ENCODE measurements at places on chromosomes 7 and 10. TPM values are rescaled to one million over a fixed set of nuclear protein-coding genes. Genes with fewer than 3 reads are reported as not detected.

Gene TRUB1
- 8.8 TPM for total RNA-seq

Gene LRGUK
- total RNA-seq, result 0.22 TPM

Gene OR6B1
- total RNA-seq, result not detected

Gene VAX1
- total RNA-seq, result not detected

Gene GPNMB
- total RNA-seq, result not detected

Gene PRKCQ
- total RNA-seq, result 67.4 TPM

DNA sequence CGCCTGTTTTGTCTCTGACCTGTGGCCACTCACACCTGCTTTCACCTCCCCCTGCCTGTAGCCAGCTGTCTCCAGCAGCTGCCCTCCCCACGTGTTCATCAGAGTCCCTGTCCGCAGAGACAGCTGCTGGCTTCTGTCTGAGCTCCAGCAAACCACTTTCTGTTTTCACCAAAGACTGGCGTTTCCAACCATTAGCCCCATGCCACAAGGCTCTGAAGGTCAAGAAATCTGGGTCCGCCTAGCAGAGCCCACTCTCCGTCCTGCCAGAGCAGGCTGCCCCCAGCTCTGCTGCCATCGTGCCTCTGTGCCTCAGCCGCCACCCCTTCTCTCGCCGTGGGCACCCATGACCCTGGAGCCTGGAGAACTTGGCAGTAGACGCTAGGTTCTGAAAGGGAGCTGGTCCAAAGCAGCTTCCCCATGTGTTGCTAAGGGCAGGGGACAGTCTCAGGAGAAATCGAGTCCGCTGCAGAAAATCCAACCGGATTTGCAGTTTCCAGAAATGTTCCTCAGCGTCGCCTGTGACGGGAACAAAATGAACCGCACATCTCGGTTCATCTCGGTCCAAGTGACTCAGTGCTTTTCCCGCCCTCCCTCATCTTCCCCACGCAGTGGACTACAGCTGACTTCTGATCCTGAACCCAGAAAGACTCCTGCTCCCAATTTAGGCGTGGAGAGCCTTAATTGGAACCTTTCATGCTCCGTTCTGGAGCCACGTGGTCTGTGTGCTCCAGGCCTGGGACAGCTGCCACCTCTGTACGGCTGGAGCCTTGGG, 28.0 kb downstream of the TMEM120A start:
- no peak overlapping the region for H3K27ac ChIP-seq
- no peak overlapping the region for H3K4me3 ChIP-seq
- no peaks in the 10 kb centered on the region for H3K27me3 ChIP-seq
- DNase-seq, result no peak
- no peaks in the 10 kb centered on the region for H3K4me1 ChIP-seq

- H3K27me3 ChIP-seq, result no peaks in the 10 kb centered on the region
- H3K4me3 ChIP-seq, result no peak overlapping the region
- peaks cover 10% of the 10 kb centered on the region for H3K4me1 ChIP-seq
- no peak overlapping the region for H3K27ac ChIP-seq
Measured at GRCh38 chr7:47982610-47983009, 3.2 kb upstream of the HUS1 start.

DNA sequence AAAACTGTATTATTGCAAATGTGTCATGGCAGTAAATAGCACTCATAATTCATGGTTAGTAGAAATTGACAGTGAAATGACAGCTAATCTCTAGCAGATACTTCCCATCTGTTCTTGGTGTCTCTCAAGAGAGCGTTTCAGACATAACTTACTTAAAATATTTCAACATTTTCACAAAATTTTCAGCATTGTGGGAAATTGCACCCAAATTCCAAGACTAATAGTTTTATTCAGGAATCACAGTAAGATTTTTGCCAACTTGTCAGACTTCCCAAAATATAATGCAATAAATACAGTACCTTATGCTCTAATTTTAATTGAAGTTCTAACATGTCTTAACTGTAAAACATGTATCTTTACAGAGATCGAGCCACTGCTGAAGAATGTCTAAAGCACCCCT, 41.2 kb downstream of the STK17A start:
- H3K27ac ChIP-seq, result peak overlapping the region; percentile 76
- H3K27me3 ChIP-seq, result no peaks in the 10 kb centered on the region
- H3K4me1 ChIP-seq, result peaks cover 83% of the 10 kb centered on the region
- peaks cover 62% of the 10 kb centered on the region for H3K36me3 ChIP-seq
- H3K4me3 ChIP-seq, result no peak overlapping the region

DNA sequence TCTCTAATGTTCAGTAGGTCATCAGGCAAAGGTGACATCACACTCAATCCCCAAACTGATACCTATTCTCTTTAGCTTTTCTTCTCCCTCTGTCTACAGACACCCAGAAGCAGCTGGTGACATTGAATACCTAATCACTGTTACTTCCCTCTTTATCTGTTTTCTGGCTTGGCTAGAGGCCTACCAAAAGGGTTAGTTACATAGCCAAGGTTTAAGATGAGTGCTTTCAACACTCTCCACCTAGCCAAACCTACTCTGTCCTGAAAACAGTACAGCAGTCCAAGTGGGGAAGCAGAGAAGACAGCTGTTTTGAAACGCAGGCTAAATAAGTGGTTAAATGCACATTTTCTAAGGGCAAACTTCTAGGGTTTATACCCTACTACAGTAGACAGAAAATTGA, 39.4 kb downstream of the CCNJ start:
- H3K4me1 ChIP-seq, result no peaks in the 10 kb centered on the region
- no peak overlapping the region for H3K4me3 ChIP-seq
- no peak overlapping the region for H3K27ac ChIP-seq
- peaks cover 3% of the 10 kb centered on the region for H3K36me3 ChIP-seq
- DNase-seq, result no peak

GRCh38 chr7:51078653-51079052, 238.0 kb downstream of the COBL start:
- no peak overlapping the region for H3K27ac ChIP-seq
- no peak for DNase-seq
- no peaks in the 10 kb centered on the region for H3K27me3 ChIP-seq
- H3K4me3 ChIP-seq, result no peak overlapping the region
- H3K4me1 ChIP-seq, result no peaks in the 10 kb centered on the region
- no peaks in the 10 kb centered on the region for H3K36me3 ChIP-seq

GRCh38 chr7:5701085-5701914, 80.2 kb downstream of the RNF216 start:
- peak; percentile 36 for DNase-seq
- H3K4me3 ChIP-seq, result no peak overlapping the region
- H3K36me3 ChIP-seq, result no peaks in the 10 kb centered on the region
- H3K27me3 ChIP-seq, result no peaks in the 10 kb centered on the region

GRCh38 chr10:114686013-114686412, 27.9 kb upstream of the ABLIM1 start:
- no peaks in the 10 kb centered on the region for H3K4me1 ChIP-seq
- DNase-seq, result no peak
- H3K27me3 ChIP-seq, result no peaks in the 10 kb centered on the region

- no peaks in the 10 kb centered on the region for H3K4me1 ChIP-seq
- DNase-seq, result no peak
- H3K27me3 ChIP-seq, result no peaks in the 10 kb centered on the region
- no peak overlapping the region for H3K4me3 ChIP-seq
Measured at GRCh38 chr7:40348126-40348728, 213.4 kb downstream of the SUGCT start.

DNA sequence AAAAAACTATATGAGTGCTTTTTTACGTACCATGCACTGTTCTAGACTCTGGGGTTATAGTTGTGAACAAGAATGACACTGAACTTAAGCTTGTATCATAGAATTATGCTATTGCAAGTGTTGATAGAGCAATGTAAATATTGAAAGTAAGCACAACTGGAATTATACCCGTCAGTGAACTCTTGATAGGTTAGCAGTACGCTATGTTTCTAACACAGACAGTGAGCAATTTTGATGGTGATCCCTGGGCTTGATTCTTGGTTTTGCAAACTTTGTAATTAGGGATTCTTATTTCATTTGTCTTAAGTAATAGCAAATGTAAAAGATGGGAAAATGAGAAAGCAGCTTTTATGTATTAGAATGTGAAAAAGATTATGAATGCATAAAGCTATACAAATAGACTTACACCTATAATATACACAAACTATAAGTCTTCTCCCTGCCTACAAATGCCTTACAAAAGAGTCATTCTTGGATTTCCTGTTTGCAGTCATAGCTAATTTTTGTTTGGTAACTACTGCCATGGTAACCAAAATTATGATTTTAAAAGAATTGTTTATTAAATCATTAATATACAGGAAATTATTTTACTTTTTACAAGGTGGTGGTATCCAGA, 6.7 kb downstream of the TES start:
- H3K27ac ChIP-seq, result no peak overlapping the region
- H3K4me3 ChIP-seq, result no peak overlapping the region
- H3K4me1 ChIP-seq, result peaks cover 23% of the 10 kb centered on the region
- no peaks in the 10 kb centered on the region for H3K27me3 ChIP-seq
- H3K36me3 ChIP-seq, result no peaks in the 10 kb centered on the region
- DNase-seq, result no peak

DNA sequence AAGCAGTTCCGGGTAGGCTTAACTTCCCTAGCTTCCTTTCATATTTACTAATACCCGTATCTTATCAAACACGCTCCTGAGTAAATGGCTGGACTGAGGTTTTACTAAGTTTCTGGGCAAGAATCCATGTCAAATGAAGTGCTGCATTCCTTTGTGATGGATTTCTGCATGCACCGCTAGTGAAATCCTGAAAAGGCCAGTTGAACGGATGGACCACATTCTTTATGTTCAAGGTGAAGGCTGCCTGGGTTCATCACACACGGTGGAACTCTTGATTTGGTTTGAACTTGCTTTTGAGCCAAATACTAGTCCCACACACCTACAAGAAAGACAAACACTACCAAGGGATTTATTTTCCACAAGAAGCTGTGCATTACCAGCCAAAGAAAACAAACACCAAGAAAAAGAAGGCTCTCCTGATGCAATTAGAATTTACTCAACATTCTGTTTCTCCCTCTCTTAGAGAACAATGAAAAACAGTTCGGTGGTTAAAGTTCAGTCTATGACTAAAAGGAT, 255.0 kb upstream of the SEMA3C start:
- no peak overlapping the region for H3K27ac ChIP-seq
- H3K4me1 ChIP-seq, result no peaks in the 10 kb centered on the region
- no peak overlapping the region for H3K4me3 ChIP-seq
- no peaks in the 10 kb centered on the region for H3K27me3 ChIP-seq
- no peaks in the 10 kb centered on the region for H3K36me3 ChIP-seq
- no peak for DNase-seq

DNA sequence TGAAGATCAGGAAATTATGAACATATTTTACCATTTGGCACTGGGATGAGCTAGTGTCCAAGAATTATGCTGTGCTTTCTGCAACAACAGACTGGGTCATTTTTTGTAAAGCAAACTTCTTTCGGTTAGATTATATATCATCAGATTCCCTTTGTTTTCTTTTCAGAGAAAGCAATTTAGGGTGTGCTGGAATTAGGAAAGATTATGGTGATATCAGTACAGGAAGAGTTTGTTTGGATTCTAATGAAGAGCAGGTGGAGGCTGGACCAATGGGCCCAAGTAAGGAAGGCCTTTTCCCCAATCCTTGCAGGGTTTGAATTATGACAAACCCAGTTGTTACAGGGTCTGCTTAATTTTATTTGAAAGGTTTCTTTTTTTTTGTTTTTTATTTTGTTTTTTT, 1092.8 kb downstream of the KCNMA1 start:
- H3K36me3 ChIP-seq, result no peaks in the 10 kb centered on the region
- DNase-seq, result no peak
- H3K4me3 ChIP-seq, result no peak overlapping the region
- H3K27ac ChIP-seq, result no peak overlapping the region
- H3K27me3 ChIP-seq, result no peaks in the 10 kb centered on the region

- no peak for DNase-seq
- H3K27ac ChIP-seq, result no peak overlapping the region
- no peaks in the 10 kb centered on the region for H3K36me3 ChIP-seq
Measured at GRCh38 chr10:124535731-124536495, 74.3 kb downstream of the LHPP start.

DNA sequence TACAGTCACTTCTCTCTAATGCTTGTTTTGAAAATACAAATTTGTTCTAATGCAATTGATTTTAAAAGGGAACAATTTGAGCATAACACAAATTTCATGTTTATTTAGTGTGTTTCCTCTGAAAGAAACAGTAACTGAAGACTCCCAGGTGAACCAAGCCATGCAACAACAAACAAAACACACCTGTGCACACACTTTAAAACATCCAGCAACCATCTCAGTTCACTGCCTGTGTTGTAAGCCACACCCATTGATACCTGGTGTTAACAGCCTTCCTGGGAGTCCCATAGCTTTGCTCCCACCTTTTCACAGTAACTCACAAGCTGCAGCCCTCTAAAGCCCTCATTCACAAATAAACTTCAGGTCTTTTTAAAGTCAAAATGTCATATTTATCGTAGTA, 89.3 kb downstream of the DOCK4 start:
- no peak overlapping the region for H3K27ac ChIP-seq
- no peaks in the 10 kb centered on the region for H3K4me1 ChIP-seq
- no peaks in the 10 kb centered on the region for H3K36me3 ChIP-seq
- no peaks in the 10 kb centered on the region for H3K27me3 ChIP-seq

- H3K4me3 ChIP-seq, result peak overlapping the region; percentile 71
- peaks cover 4% of the 10 kb centered on the region for H3K27me3 ChIP-seq
- peak; percentile 16 for DNase-seq
- peaks cover 12% of the 10 kb centered on the region for H3K4me1 ChIP-seq
- peaks cover 6% of the 10 kb centered on the region for H3K36me3 ChIP-seq
Measured at GRCh38 chr10:90871279-90871765, 452 bp upstream of the RPP30 start.

GRCh38 chr7:55325371-55325792, 39.8 kb upstream of the LANCL2 start:
- no peak overlapping the region for H3K27ac ChIP-seq
- H3K36me3 ChIP-seq, result no peaks in the 10 kb centered on the region
- H3K27me3 ChIP-seq, result no peaks in the 10 kb centered on the region
- no peaks in the 10 kb centered on the region for H3K4me1 ChIP-seq
- no peak overlapping the region for H3K4me3 ChIP-seq

DNA sequence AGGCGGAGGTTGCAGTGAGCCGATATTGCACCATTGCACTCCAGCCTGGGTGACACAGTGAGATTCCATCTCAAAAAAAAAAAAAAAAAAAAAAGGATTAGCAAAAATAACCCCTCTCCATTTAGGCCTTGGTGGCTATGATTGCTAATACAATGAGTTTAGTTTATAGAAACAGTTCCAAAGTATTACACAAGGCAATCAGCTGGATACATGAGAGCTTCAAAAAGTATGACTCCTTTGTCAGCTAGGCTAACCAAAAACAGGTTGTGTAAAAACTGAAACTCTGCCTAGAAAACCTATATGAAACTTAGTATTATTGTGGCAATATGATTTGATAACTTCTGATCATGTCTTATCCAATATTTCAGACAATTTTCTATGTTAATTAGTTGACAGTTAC, 57.2 kb downstream of the SUGCT start:
- DNase-seq, result no peak
- H3K4me3 ChIP-seq, result no peak overlapping the region
- H3K27ac ChIP-seq, result no peak overlapping the region
- no peaks in the 10 kb centered on the region for H3K27me3 ChIP-seq
- no peaks in the 10 kb centered on the region for H3K36me3 ChIP-seq
- H3K4me1 ChIP-seq, result no peaks in the 10 kb centered on the region

GRCh38 chr7:87231711-87232110, 12.2 kb upstream of the TMEM243 start:
- no peaks in the 10 kb centered on the region for H3K36me3 ChIP-seq
- no peaks in the 10 kb centered on the region for H3K4me1 ChIP-seq
- H3K27me3 ChIP-seq, result no peaks in the 10 kb centered on the region
- no peak overlapping the region for H3K4me3 ChIP-seq
- H3K27ac ChIP-seq, result no peak overlapping the region
- DNase-seq, result no peak

Data from T-cell (primary cell).